Vein endothelial cell (primary cell): ENCODE measurements at places on chromosomes 6 and 20. TPM values are rescaled to one million over a fixed set of nuclear protein-coding genes. Genes with fewer than 3 reads are reported as not detected.

CTAGE9 gene
- not detected in 2 replicates for total RNA-seq

GPR63 gene
- total RNA-seq: 0.19 TPM in 1 of 2 replicates, not detected in the other

RUNX2 gene
- under 0.01 and 0.33 TPM in 2 replicates for total RNA-seq

STMND1 gene
- not detected in 2 replicates for total RNA-seq

SNAP91 gene
- 0.33 and 0.57 TPM in 2 replicates for total RNA-seq
